ENCODE measurements at places on chromosomes 13 and 19.
A peak's percentile ranks its signal among the peaks of the same experiment; 100 is the strongest.

GRCh38 chr19:42548552-42548951 lies 20.3 kb upstream of the CEACAM1 start:
- H3K27ac ChIP-seq, result no peak overlapping the region
- no peak overlapping the region for H3K4me3 ChIP-seq
- H3K4me1 ChIP-seq, result peaks cover 14% of the 10 kb centered on the region

GRCh38 chr13:99821741-99822140 lies 149.8 kb downstream of the ZIC5 start:
- no peak overlapping the region for H3K27ac ChIP-seq
- no peaks in the 10 kb centered on the region for H3K4me1 ChIP-seq
- H3K4me3 ChIP-seq, result no peak overlapping the region
- DNase-seq, result no peak
- H3K27me3 ChIP-seq, result no peaks in the 10 kb centered on the region
- H3K36me3 ChIP-seq, result no peaks in the 10 kb centered on the region

DNA sequence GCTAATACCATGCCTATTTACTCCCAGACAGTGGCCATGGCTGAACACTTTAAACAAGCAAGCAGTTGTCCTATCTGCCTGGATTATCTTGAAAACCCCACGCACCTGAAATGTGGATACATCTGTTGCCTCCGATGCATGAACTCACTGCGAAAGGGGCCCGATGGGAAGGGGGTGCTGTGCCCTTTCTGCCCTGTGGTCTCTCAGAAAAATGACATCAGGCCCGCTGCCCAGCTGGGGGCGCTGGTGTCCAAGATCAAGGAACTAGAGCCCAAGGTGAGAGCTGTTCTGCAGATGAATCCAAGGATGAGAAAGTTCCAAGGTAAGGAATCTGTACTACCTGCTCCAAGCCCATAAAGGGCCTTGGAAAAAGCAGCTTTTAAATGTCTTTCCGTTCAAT lies 8.6 kb downstream of the RFPL4AL1 start:
- no peaks in the 10 kb centered on the region for H3K4me1 ChIP-seq
- no peaks in the 10 kb centered on the region for H3K36me3 ChIP-seq
- H3K4me3 ChIP-seq, result no peak overlapping the region

DNA sequence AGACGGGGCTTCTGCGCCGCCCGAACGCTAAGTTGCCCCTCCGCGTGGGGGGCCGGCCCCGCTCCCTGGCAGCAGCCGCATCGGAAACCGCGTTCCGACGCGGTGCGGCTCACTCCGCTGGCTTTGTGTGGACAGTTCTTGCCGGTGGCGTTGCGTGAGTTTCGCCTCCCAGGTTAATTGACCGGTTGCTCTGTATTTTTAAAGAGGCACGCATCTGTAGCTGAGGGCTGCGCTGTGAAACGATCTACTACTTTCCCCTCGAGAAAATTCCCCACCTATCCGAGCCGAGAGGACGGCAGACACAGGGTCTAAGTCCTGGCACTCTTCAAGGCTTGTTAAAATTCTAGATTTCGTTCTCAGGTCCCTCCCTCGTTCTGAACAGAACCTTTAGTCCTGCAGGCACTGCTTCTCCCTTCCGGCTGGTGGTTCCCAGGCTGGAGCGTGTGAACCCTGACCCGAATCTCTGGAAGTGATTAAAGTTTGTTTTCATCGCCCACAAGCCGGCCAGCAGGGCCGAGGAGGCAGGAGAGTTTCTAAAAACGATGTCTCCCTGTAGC lies 933 bp downstream of the ARHGEF7 start:
- peaks cover 6% of the 10 kb centered on the region for H3K4me1 ChIP-seq
- H3K27me3 ChIP-seq, result peaks cover 69% of the 10 kb centered on the region
- H3K4me3 ChIP-seq, result no peak overlapping the region
- no peaks in the 10 kb centered on the region for H3K36me3 ChIP-seq

- peak; percentile 43 for DNase-seq
- H3K4me1 ChIP-seq, result peaks cover 9% of the 10 kb centered on the region
- H3K36me3 ChIP-seq, result no peaks in the 10 kb centered on the region
- H3K4me3 ChIP-seq, result no peak overlapping the region
Observed at GRCh38 chr19:54916822-54917221, 10.9 kb downstream of the NCR1 start.

- H3K4me1 ChIP-seq, result no peaks in the 10 kb centered on the region
Observed at GRCh38 chr19:4986471-4986891, 17.6 kb downstream of the KDM4B start.

DNA sequence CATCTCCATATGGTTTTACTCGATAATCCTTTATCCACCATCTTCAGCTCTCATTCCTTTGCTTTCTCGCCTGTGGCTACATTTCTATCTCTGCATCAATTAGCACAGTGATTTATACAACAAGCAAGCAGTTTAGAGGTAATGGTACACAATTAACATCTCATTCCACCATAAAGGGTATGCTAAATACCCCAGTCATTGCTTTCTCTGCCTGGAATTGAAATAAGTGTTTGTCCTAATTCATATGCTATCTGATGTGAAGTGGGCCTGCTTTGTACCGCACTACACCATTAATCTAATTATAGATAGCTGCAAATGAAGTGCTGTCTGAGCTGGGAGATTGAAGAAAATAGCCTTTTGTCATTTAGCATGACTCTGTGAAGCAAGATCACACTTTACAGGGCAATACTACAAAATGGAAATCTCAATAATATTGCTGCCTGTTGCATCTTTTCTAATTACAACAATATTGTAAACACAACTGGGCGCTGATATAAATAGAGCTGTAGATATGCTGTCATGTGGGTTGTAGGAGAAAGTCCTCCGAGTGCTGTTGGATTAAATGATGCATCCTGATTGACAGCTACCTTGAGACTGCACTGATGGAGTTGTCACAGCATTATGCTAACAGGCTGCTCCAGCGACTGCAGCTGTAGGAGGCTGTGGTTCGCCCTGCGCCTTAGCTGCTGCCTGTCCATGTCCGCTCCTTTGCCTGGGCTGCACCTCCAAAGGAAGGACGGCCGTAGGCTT lies 78.2 kb downstream of the GGACT start:
- no peak for DNase-seq
- no peaks in the 10 kb centered on the region for H3K27me3 ChIP-seq
- H3K4me1 ChIP-seq, result peaks cover 18% of the 10 kb centered on the region
- H3K36me3 ChIP-seq, result no peaks in the 10 kb centered on the region
- no peak overlapping the region for H3K4me3 ChIP-seq

DNA sequence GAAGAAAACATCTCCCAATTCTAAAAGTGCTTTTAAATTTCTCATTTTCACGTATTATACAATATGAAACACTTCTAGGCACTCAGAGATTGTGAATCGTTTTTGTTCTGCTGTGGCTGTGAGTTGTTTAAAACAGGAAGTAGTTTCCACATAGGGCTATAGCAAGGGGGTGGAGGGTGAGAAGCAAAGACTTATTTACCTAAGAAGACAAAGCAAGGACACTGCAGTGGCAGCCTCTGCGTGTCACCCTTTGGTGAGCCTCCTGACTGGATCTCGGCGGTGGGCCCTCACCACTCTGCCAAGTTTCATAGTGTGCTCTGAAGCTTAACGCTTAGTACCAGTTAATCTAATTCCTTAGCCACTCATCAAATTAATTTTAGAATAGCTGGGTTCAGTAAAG lies 56.8 kb downstream of the TNFSF13B start:
- peak overlapping the region; percentile 68 for H3K27ac ChIP-seq
- peaks cover 44% of the 10 kb centered on the region for H3K4me1 ChIP-seq
- H3K36me3 ChIP-seq, result no peaks in the 10 kb centered on the region
- DNase-seq, result peak; percentile 71
- no peaks in the 10 kb centered on the region for H3K27me3 ChIP-seq

DNA sequence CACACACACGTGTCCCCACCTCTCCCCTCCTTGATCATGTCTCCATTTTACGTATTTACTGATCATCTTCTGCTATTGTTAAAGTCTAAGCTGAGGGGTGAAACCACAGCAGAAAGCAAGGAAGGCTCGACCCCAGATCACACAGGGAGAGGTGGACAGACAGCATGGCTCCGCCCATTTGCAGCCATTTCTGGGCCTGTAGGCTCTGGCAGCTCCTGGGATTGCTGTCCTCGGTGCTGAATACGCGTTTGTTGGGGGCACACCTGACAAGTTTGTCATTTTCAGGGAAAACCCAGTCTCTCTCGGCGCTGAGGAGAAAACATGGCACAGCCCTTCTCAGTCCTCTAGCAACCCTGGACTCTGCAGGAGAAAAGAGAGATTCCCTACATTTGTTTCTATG lies 8.0 kb downstream of the TMEM86B start:
- no peak overlapping the region for H3K4me3 ChIP-seq
- no peak for DNase-seq
- H3K27me3 ChIP-seq, result no peaks in the 10 kb centered on the region
- H3K4me1 ChIP-seq, result peaks cover 12% of the 10 kb centered on the region
- no peak overlapping the region for H3K27ac ChIP-seq

GRCh38 chr13:93172109-93172508 lies 54.5 kb upstream of the GPC6 start:
- H3K4me3 ChIP-seq, result no peak overlapping the region
- no peaks in the 10 kb centered on the region for H3K4me1 ChIP-seq
- H3K36me3 ChIP-seq, result no peaks in the 10 kb centered on the region
- no peak overlapping the region for H3K27ac ChIP-seq
- no peak for DNase-seq

DNA sequence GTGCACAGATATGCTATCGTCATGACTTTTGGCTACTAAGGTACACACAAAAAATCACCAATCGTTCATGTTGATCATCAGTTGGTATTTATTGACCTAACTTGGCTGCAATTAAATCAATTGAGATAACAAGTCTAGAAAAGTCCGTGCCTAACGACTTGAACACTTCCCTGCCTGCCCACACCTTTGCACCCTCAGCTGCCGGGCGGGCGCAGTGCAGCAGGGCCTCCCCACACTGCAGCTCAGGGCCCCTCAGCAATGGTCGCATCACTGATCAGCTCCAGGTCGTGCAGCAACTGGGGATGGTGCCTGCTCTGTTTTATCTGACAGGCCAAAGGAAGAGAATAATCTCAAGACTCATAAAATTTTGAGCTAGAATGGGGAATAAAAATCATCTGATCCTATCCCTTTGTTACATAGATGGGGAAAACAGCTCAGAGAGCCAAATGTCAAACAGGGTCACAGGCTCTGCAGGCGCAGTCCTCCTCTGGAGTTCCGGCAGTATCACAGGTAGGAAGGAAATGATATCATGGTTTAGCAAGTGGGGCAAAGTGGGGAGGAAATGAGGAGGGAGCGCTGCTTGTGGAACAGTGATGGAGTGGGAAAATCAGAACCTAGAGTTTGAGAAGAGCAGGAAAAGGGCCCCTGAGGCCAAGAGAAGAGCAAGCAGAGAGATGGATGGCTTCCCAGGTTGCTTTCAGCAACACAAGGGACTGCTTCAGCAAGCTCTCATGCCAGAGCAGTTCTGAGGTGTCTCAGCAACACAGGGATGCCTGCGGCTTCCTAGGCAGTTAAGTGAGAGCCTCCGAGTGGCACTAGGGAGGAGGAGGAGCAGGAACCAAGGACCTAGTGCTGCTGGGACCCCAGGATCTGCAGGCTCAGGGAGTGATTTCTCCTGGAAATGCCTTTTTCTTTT lies 57.5 kb downstream of the SLC7A1 start:
- no peak overlapping the region for H3K27ac ChIP-seq
- peaks cover 25% of the 10 kb centered on the region for H3K36me3 ChIP-seq
- no peaks in the 10 kb centered on the region for H3K27me3 ChIP-seq
- H3K4me3 ChIP-seq, result no peak overlapping the region
- H3K4me1 ChIP-seq, result no peaks in the 10 kb centered on the region

- DNase-seq, result no peak
- H3K4me1 ChIP-seq, result peaks cover 19% of the 10 kb centered on the region
- peak overlapping the region; percentile 84 for H3K27ac ChIP-seq
- peak overlapping the region; percentile 91 for H3K4me3 ChIP-seq
- H3K36me3 ChIP-seq, result no peaks in the 10 kb centered on the region
- H3K27me3 ChIP-seq, result peaks cover 16% of the 10 kb centered on the region
Observed at GRCh38 chr19:489418-490196, 6.7 kb upstream of the MADCAM1 start.

- peaks cover 34% of the 10 kb centered on the region for H3K4me1 ChIP-seq
- no peaks in the 10 kb centered on the region for H3K36me3 ChIP-seq
- no peak for DNase-seq
- H3K27me3 ChIP-seq, result no peaks in the 10 kb centered on the region
Observed at GRCh38 chr19:55626350-55626749, 2.0 kb upstream of the ZNF784 start.

DNA sequence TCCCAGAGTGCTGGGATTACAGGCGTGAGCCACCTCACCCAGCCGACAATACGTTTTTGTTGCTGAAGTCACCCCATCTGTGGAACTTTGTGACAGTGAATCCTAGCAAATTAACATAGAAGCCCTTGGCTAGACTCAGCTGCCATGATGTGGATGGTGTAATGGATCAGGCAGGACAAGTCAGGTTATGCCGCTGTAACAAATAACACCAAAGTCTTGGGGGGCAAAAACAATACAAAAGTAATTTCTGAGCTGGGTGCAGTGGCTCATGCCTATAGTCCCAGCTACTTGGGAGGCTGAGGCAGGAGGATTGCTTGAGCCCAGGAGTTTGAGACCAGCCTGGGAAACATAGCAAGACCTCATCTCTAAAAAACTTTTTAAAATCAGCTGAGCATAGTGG lies 29.3 kb downstream of the PNPLA6 start:
- H3K27ac ChIP-seq, result no peak overlapping the region
- no peak overlapping the region for H3K4me3 ChIP-seq
- DNase-seq, result no peak
- no peaks in the 10 kb centered on the region for H3K27me3 ChIP-seq

GRCh38 chr13:104491916-104492315 lies 1425.7 kb upstream of the SLC10A2 start:
- no peak overlapping the region for H3K4me3 ChIP-seq
- no peaks in the 10 kb centered on the region for H3K36me3 ChIP-seq
- H3K27ac ChIP-seq, result no peak overlapping the region
- no peak for DNase-seq
- H3K4me1 ChIP-seq, result no peaks in the 10 kb centered on the region

GRCh38 chr13:60654415-60654814 lies 257.4 kb downstream of the TDRD3 start:
- DNase-seq, result no peak
- no peak overlapping the region for H3K4me3 ChIP-seq
- no peaks in the 10 kb centered on the region for H3K36me3 ChIP-seq

GRCh38 chr13:34340534-34340933 lies 522.6 kb downstream of the RFC3 start:
- no peaks in the 10 kb centered on the region for H3K36me3 ChIP-seq
- DNase-seq, result no peak
- no peak overlapping the region for H3K27ac ChIP-seq
- no peak overlapping the region for H3K4me3 ChIP-seq
- no peaks in the 10 kb centered on the region for H3K4me1 ChIP-seq
- no peaks in the 10 kb centered on the region for H3K27me3 ChIP-seq

- H3K4me3 ChIP-seq, result no peak overlapping the region
- no peaks in the 10 kb centered on the region for H3K4me1 ChIP-seq
- H3K27ac ChIP-seq, result no peak overlapping the region
- no peaks in the 10 kb centered on the region for H3K36me3 ChIP-seq
- no peak for DNase-seq
Observed at GRCh38 chr13:75935805-75936204, 299.7 kb downstream of the LMO7 start.

DNA sequence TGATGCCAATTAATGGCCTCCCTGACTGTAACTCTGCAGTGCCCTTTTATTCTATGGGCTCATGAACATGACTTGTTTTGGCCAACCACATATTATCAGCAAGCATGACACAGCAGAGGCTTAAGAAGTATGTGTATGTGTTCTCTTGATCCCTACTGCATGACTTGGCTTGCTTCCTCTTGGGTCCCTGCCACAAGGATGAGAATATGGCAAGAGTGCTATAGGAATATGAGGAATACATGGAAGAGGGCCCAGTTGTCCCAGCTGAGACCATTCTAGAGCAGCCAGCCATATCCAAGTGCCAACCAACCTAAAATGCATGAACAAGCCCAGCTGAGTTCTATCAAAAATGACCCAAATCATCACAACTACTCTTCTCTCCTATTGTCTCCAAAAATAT lies 576.7 kb upstream of the PCDH9 start:
- H3K4me3 ChIP-seq, result no peak overlapping the region
- H3K27ac ChIP-seq, result no peak overlapping the region
- H3K27me3 ChIP-seq, result no peaks in the 10 kb centered on the region
- no peaks in the 10 kb centered on the region for H3K4me1 ChIP-seq
- H3K36me3 ChIP-seq, result no peaks in the 10 kb centered on the region

Measured in CD14-positive monocyte (primary cell).